ENCODE measurements at places on chromosomes 12 and 14.

GRCh38 chr14:95674613-95675012 lies 11.6 kb upstream of the TCL1B start:
- no peak for DNase-seq

DNA sequence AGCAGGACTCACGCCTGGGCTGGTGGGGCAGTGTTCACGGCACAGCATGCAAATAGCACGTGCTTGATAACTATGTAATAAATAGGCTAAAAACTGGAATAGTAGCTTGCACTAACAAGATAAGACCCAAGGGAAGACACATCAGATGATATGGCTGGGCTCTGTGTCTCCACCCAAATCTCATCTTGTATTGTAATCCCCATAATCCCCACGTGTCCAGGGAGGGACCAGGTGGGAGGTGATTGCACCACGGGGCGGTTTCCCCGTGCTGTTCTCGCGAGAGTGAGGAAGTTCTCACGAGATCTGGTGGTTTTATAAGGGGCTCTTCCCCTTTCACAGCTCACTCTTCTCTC lies 46.9 kb downstream of the RIMBP2 start:
- no peak for DNase-seq

DNA sequence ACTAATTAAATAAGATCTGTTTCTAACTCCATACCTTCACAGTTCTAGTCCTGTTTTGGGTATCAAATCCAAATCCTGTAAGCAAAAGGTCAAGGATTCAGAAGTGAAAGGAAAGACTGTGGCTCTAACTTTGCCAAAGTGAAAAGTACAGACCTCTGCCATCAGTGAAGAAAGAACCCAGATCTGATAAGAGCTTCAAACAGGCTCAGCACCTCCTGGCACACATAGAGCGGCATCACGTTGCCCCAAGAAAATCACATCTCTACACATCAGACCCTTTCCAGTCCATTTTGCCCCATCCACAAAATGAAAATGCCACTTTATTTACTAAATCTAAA lies 23.2 kb downstream of the CLIP1 start:
- no peak for DNase-seq

GRCh38 chr12:111819191-111820158 lies 22.6 kb upstream of the MAPKAPK5 start:
- DNase-seq, result no peak

DNA sequence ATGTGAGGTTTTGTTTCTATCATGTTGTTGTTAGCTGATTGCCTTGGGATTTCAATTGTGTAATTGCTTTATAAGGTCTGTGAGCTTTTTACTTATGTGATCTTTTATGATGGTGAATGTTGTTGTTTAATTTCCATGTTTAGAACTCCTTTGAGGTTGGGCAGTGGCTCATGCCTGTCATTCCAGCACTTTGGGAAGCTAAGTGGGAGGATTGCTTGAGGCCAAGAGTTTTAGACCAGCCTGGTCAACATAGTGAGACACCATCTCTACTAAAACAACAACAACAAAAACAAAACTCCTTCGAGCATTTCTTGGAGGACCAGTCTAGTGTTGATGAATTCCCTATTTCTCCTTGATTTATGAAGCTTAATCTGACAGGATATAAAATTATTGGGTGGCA lies 102.1 kb upstream of the PMCH start:
- peak; percentile 5 for DNase-seq

GRCh38 chr14:71049435-71050133 lies 142.3 kb downstream of the PCNX1 start:
- peak; percentile 72 for DNase-seq

DNA sequence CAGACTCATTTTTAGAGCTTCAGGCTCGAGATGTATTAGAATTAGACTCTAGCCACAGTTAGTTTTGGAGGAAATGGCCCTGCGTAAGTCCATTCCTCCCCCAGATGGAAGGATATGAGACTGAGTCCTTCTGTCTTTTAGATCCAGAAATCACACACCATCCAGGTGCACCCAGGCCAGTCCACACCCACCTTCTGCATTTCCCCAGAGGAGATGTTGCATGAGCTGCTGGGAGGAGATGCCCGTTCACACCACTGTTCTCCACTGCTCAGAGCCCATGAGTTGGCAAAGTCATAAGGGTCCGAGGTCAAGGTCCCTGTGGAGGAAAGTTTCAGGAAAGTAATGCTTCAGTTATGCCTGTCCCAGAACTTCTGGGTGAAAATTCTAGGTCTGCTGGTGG lies 29.2 kb downstream of the VWF start:
- DNase-seq, result no peak

Measured in amniotic epithelial cell (primary cell).